Activated T-helper 1 cell treated with anti-CD3 and anti-CD28 coated beads, Interleukin-12 subunit alpha, Interleukin-12 subunit beta, Interleukin-2, Interleukin-4 antibody, amounts not matched to agents 30 ng/mL and 10 ng/mL and 1 ng/mL, durations not matched to agents 14 hours and 24 hours and 36 hours (primary cell): ENCODE measurements at places on chromosomes 13 and 19. TPM values are rescaled to one million over a fixed set of nuclear protein-coding genes. Genes with fewer than 3 reads are reported as not detected.

DNA sequence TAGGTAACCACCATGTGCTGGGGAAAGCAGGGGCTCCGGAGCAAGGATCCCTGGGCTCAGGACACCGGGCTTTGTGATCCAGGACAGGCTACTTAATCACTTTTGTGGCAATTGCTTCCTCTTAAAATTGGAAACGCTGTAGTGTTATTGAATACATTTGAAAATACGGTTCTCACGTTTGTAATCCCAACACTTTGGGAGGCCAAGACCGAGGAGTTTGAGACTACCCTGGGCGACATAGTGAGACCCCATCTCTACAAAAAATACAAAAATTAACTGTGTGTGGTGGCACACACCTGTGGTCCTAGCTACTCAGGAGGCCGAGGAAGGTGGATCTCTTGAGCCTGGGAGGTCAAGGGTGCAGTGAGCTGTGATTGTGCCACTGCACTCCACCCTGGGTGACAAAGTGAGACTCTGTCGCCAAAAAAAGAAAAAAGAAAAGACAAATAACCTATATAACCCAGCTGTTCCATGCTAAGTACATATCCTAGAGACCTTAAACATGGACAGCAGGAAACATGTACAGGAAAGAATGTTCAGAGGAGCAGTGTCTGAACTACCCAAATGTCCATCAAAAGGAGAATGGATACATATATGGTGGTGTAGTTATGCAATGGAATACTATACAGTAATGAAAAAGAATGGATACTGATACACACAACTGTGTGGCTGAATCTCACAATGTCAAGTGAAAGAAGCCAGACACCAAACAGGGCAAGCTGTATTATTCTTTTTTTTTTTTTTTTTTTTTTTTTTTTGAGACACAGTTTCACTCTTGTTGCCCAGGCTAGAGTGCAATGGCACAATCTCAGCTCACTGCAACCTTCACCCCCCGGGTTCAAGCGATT is 622 bp upstream of the PRODH2 start:
- H3K27me3 ChIP-seq: peaks cover 2% of the 10 kb centered on the region
- no peak for DNase-seq
- no peak overlapping the region for H3K4me3 ChIP-seq
- no peaks in the 10 kb centered on the region for H3K36me3 ChIP-seq

GRCh38 chr13:89610881-89611280 is 1736.6 kb upstream of the MIR17HG start:
- no peaks in the 10 kb centered on the region for H3K4me1 ChIP-seq
- no peaks in the 10 kb centered on the region for H3K27me3 ChIP-seq
- no peak overlapping the region for H3K4me3 ChIP-seq
- no peak for DNase-seq

DNA sequence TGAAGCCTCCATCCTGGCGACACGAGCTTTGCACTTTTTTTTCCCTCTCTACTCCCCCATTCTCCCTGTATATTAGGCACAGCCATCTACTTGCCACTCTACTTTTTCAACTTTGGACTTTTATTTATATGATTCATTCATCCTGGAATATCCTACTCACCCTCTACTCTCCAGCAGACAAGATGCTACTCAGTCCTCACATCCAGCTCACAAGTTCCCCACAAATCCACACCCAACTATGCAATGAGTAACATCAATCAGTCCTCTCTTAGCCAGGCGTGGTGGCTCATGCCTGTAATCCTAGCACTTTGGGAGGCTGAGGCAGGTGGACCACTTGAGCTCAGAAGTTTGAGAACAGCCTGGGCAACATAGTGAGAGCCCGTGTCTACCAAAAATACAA is 23.9 kb upstream of the URAD start:
- no peak overlapping the region for H3K27ac ChIP-seq
- H3K36me3 ChIP-seq: no peaks in the 10 kb centered on the region
- DNase-seq: no peak
- no peak overlapping the region for H3K4me3 ChIP-seq
- peaks cover 4% of the 10 kb centered on the region for H3K4me1 ChIP-seq

- peak overlapping the region; percentile 80 for H3K4me3 ChIP-seq
- H3K27me3 ChIP-seq: peaks cover 5% of the 10 kb centered on the region
- peaks cover 22% of the 10 kb centered on the region for H3K4me1 ChIP-seq
Observed at GRCh38 chr19:18635831-18636182, 1.0 kb upstream of the KLHL26 start.

DNA sequence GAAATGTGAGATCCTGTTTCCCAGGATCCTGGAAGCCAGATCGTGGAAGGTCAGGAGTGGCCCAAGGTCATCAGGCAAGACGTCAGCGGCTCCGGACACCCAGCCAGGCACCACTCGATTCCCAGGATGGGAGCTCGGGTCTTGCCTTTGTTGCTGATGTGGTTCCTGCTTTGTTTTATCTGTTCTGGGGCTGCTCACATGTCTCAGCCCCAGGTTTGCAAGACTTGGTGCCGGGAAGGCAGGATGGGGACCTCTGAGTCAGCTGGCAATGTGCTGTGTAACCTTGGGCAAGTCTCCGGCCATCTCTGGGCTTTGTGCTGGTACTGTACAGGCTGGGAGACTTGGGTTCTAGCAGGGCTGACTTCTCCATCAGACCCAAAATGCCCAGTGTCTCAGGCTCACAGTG is 1.4 kb upstream of the FCHO1 start:
- H3K27ac ChIP-seq: peak overlapping the region; percentile 99
- H3K4me1 ChIP-seq: peaks cover 56% of the 10 kb centered on the region
- DNase-seq: no peak
- peak overlapping the region; percentile 97 for H3K4me3 ChIP-seq
- H3K36me3 ChIP-seq: peaks cover 20% of the 10 kb centered on the region

- no peaks in the 10 kb centered on the region for H3K4me1 ChIP-seq
- DNase-seq: no peak
- H3K4me3 ChIP-seq: no peak overlapping the region
- H3K36me3 ChIP-seq: peaks cover 15% of the 10 kb centered on the region
- H3K27ac ChIP-seq: no peak overlapping the region
Observed at GRCh38 chr19:12750851-12751250, 740 bp upstream of the BEST2 start.

- H3K27me3 ChIP-seq: no peaks in the 10 kb centered on the region
- peak overlapping the region; percentile 97 for H3K4me3 ChIP-seq
- H3K4me1 ChIP-seq: peaks cover 30% of the 10 kb centered on the region
- H3K36me3 ChIP-seq: peaks cover 13% of the 10 kb centered on the region
- H3K27ac ChIP-seq: peak overlapping the region; percentile 91
- DNase-seq: peak; percentile 94
Observed at GRCh38 chr19:12789904-12790619, 1.2 kb upstream of the JUNB start.

DNA sequence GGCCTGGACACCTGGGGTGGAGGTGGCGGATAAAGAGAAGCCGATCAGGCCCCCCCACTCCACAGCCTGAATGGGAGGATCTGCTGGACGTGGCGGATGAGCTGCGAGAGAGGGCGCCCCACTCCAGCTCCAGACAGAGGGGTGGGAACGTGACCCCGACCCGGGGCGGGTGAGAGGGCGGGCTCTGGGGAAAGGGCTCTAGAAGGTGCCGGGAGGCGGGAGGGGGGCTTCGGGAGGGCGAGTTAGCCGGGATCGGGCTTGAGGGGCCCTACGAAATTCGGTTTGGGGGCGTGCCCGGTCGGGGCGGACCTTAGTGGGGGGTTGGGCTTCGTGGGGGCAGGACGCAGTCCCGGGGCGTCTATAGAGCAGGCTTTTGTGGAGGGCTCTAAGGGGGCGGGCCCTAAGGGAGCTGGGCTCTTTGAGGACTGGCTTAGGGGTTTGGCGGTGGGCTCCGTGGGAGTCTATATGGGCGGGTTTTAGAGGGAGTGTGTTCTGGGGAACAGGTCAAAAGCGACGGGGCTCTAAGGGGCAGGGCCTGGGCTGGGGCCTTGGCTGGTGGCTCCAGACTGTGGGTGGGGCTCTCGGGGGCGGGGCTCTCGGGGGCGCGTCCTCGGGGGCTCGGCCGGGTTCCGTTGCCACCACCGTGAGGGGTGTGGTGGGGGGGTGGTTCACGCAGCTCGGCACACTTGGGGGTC is 4.1 kb upstream of the NANOS3 start:
- H3K27me3 ChIP-seq: peaks cover 29% of the 10 kb centered on the region
- H3K36me3 ChIP-seq: no peaks in the 10 kb centered on the region
- peak; percentile 33 for DNase-seq
- H3K4me1 ChIP-seq: peaks cover 4% of the 10 kb centered on the region
- H3K27ac ChIP-seq: no peak overlapping the region

- H3K4me3 ChIP-seq: no peak overlapping the region
- DNase-seq: no peak
- H3K36me3 ChIP-seq: peaks cover 2% of the 10 kb centered on the region
- peaks cover 17% of the 10 kb centered on the region for H3K4me1 ChIP-seq
- H3K27me3 ChIP-seq: peaks cover 54% of the 10 kb centered on the region
- no peak overlapping the region for H3K27ac ChIP-seq
Observed at GRCh38 chr19:38211151-38211591, 12.9 kb downstream of the DPF1 start.

Gene FAM83E
- 7.3 TPM in 2 replicates for total RNA-seq

Gene FCGBP
- 2.2 and 3.1 TPM in 2 replicates for total RNA-seq

Gene HIPK4
- not detected in 2 replicates for total RNA-seq
